ENCODE measurements at places on chromosomes 6 and 20.
A peak's percentile ranks its signal among the peaks of the same experiment; 100 is the strongest.

DNA sequence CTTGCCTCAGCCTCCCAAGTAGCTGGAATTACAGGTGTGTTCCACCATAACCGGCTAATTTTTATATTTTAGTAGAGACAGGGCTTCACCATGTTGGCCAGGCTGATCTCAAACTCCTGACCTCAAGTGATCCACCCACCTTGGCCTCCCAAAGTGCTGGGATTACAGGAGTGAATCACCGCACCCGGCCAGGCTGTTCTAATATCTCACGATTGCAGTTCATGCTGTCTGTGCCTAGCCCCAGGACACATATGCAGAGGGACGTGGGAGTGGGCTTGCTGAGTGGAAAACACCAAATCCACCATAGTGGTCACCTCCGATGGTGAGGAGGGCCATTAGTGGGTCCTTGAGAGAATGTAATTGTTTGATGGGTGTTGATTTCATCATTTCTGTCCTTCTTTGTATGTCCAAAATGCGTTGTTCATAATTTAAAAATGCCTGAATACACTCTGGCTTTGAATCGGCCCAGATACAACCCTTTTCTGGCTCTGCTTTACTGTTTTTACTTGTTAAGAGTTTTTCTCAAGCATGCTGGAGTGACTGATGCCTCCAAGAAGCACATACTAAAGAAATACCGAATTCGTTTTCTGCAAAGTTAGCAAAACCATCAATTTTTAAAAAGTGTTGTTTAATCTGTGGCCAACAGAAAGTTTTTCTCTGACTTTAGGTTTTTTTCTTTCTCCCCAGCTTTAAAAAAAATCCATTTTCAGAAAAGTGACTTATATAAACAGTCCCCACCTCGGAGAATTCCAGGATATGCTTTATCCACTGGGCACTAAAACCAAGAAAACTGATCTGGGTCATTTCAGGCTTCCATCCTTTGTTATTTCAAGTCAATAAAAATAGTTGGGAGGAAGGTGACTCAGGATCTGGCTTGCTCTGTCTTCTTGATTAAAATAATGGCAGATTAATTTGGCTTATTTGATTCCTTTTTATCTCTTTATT is 18.8 kb upstream of the RALGAPA2 start:
- peaks cover 2% of the 10 kb centered on the region for H3K4me1 ChIP-seq
- no peak overlapping the region for H3K27ac ChIP-seq
- peaks cover 7% of the 10 kb centered on the region for H3K27me3 ChIP-seq
- no peak overlapping the region for H3K4me3 ChIP-seq
- no peak for DNase-seq

GRCh38 chr6:111834356-111834755 is 38.9 kb downstream of the FYN start:
- H3K27ac ChIP-seq: no peak overlapping the region
- H3K4me1 ChIP-seq: no peaks in the 10 kb centered on the region
- H3K36me3 ChIP-seq: peaks cover 91% of the 10 kb centered on the region
- no peak overlapping the region for H3K4me3 ChIP-seq

- no peaks in the 10 kb centered on the region for H3K4me1 ChIP-seq
- H3K36me3 ChIP-seq: no peaks in the 10 kb centered on the region
- no peak overlapping the region for H3K27ac ChIP-seq
- no peak overlapping the region for H3K4me3 ChIP-seq
Measured at GRCh38 chr6:152642578-152643375, 5.6 kb upstream of the SYNE1 start.

DNA sequence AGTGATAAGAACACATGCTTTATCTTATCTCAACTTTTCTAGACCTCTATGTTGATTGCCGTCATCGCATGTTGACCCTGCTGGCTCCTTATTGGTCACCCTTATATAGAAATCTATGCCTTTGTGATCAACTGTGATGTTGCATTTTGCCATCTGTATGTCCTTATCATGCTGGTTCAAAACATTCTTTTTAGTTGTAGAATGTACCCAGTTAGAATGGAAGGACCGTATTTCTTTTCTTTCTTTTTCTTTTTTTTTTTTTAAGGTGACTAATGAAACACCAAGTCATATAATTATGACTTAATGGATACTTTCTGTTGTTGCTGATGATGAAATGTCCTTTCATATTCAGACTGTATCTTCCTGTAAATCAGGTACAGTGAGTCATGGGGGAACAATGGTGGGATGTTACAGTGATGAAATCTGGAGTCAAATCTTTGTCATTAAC is 145.9 kb upstream of the CITED2 start:
- no peak overlapping the region for H3K27ac ChIP-seq
- no peak for DNase-seq
- H3K36me3 ChIP-seq: no peaks in the 10 kb centered on the region

GRCh38 chr6:105550955-105551620 is 148.2 kb upstream of the PREP start:
- no peaks in the 10 kb centered on the region for H3K4me1 ChIP-seq
- H3K4me3 ChIP-seq: no peak overlapping the region
- H3K27ac ChIP-seq: no peak overlapping the region
- no peaks in the 10 kb centered on the region for H3K27me3 ChIP-seq
- no peaks in the 10 kb centered on the region for H3K36me3 ChIP-seq

DNA sequence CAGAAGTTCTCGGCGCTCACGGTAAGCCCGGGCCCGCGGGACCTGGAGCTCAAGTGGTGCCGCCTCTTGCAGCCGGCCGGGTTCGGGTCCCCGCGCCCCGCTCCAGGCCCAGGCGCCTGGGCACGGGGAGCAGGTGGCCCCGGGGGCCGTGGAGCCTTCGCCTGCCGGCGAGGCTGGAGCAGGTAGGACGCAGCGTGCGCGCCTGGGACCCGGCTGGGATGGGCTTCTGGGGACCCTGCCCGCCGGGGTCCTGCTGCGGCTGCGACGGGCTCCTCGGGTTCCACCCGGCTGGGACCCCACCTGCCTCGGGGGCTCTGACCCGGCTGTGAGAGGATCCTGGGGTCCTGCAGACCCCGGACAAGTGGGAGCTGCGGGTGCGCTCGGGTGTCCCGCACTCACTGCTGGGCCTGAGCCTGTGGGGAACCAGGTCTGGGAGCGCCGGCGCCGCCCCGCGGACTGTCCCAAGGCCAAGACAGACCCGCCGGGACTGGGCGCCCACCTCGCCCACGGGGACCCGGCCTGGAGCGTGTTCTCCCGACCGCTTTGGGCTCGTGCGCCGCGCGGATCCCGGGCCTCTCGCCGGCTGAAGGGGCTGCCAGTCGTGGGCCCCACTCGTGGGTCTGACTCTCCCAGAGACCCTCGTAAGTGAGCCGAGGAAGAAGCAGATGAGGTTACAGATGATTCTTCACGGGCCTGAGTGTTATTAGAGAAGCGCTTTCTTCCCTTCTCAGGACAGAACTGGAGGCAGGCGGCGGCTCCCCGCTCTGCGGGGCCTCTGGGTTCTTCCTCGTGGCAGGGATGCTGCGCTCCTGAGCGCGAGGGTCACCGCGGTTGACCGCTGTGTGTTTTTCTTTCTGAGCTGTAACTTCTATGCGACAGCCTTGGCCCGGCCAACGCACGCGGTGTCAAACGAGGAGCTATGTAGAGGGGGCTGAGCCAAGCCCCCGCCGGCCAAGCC is 729 bp downstream of the SMOC2 start:
- peak overlapping the region; percentile 41 for H3K4me3 ChIP-seq
- H3K27ac ChIP-seq: no peak overlapping the region
- DNase-seq: no peak
- H3K36me3 ChIP-seq: no peaks in the 10 kb centered on the region
- H3K4me1 ChIP-seq: peaks cover 13% of the 10 kb centered on the region
- peaks cover 67% of the 10 kb centered on the region for H3K27me3 ChIP-seq

GRCh38 chr6:36130667-36131510 is 576 bp downstream of the MAPK13 start:
- peak; percentile 21 for DNase-seq
- peaks cover 30% of the 10 kb centered on the region for H3K4me1 ChIP-seq
- H3K27me3 ChIP-seq: peaks cover 43% of the 10 kb centered on the region

Measured in neuronal stem cell (in vitro differentiated cells).